ENCODE measurements at places on chromosomes 4 and X.
A peak's percentile ranks its signal among the peaks of the same experiment; 100 is the strongest.

DNA sequence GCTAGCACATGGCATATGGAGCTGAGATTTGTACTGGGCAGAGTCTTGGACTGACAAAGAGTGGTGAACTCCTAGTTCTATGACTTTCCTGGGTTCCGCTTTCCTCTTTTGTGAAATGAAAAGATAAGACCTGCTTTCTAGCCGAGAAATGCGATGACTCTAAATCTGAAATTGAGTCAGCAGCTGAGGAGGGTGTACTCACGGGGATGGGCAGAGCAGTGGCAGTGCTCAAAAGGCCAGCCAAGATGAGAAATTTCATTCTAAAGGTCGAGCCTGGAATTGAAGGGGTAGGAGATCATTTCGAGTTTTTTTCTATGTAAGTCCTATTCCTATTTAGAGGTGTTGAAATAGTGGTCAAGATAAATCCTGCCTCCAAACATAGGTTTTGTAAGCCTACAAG is 47.0 kb downstream of the NUDT9 start:
- DNase-seq, result no peak

DNA sequence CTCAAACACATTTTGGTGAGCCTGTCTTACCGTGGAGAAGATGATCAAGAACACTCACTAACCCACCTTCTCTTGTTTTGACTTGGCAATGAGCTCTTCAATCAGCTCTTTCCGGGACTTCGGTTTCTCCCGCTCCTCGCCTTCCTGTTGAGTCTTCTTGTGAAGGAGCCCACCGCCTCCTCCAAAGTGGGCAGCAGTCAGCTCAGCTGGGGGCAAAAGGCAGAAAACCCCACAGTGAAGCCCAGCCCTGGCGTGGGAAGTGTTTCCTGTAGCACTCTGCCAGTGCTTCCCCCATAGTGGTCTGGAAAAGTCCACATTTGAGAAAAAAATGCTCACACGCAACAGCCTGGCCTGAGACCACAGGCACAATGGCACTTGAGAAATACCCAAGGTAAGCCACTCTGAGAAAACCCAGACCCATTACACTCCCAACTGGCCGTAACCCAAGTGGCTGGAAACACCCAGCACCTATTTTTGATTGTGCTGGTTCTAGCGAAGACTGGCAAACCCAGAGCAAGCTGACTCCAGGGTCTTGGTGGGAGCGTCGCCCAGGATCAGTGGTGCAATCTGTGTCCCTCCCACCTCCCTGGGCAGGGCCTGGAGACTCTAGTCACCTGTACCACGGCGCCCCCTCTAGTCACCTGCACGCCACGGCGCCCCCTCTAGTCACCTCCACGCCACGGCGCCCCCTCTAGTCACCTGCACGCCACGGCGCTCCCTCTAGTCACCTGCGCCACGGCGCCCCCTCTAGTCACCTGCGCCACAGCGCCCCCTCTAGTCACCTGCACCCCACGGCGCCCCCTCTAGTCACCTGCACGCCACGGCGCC is 8.6 kb downstream of the NOP14 start:
- no peak for DNase-seq

DNA sequence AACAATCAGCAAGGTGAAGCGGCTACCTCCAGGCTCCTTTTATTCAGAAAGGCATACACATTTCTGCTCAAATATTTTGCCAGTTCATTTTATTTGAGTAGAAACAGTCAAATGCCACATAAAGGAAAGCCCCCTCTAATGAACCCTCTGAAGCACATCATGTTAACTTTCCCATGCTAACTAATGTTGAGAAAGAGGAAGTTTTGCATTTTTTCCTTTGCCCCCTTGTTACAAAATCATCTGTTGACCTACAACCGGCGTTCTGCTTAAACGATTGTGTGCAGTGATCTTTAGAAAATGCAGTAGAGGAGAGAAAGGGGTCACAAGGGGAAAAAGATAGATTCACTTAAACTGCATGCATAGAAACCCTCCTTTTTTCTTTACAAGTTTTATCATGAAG is 25.2 kb upstream of the ATXN3L start:
- no peak for DNase-seq

DNA sequence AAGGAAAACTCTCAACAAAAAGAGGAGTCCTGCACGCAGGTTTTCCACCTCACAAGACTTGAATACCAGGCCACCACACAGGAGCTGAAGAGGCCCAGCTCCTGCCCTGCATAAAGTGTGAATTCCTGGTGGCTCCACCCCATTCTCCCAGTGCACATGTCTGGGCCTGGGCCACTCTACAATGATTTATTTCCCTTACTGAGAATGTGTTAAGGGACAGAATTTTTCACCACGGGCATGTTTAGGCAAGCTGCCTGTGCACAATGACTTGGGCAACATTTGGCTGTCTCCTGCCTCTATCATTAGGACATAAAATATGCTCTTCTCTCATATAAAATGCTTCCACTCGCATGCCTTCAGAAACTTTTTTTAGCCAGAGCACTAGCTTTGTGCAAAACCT is 197.1 kb downstream of the SLC7A11 start:
- peak; percentile 27 for DNase-seq

DNA sequence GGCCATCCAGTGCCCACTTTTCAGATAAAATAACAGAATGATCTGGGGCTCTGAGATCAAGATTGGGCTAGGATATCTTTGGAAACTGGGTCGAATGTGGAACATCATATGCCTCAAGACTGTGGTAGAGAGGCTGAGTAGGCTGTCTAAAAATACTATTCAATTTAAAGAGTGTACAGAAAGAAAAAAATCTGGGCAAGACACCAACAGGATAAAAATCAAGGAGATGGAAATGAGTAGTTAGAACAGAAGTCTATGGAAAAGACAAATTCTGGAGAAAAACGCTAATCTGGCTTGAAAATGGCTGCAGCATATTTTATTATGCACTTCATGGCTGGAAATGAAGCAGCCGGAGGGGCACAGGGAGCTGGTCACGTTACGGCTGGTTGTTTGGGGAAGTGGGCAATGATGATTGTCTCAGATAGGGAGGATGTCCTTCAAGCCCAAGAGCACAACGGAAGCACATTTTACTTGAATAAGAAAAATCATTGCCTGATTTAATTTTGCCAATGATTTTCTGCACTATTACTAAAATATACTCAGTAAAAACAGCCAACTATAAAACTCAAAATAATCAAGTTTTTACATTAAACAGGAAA is 27.1 kb upstream of the MAPK10 start:
- no peak for DNase-seq

GRCh38 chr4:133637161-133637560 is 488.1 kb downstream of the PCDH10 start:
- no peak for DNase-seq

DNA sequence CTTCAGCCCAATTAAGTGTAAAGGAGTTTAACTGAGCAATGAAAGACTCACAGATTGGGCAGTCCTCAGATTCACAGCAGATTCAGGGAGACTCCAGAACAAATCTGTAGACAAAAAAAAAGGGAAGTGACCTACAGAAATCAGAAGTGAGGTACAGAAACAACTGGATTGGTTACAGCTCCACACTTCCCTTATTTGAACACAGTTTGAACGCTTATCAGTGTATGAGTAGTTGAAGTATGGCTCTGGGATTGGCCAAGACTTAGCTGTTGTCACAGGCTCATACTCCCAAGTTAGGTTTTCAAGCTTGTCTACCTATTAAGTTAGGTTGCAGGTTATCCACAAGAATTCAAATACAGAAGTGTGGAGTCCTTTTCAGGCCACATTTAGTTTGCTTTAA is 112.4 kb upstream of the ELOVL6 start:
- DNase-seq, result no peak

- no peak for DNase-seq
These were observed 57.2 kb downstream of the SCML2 start for GRCh38 chrX:18297251-18297650.

DNA sequence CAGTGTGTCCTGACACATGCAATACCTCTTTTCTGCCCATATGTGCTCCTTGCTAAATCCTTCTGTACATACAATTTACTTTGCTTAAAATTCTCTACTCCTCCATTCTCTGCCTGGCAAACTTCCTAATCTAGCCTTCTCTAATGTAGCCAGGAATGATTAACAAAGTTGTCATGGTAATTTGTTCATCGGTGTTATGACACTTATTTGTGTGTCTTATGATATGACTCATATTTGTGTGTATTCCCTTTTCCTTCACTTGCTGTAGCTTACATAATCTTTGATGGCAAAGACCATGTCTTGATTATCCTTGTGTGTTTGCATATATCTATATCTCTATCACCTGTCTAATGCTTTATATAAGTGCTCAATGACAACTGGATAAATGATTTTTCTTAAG is 133.3 kb downstream of the COL25A1 start:
- DNase-seq, result no peak

DNA sequence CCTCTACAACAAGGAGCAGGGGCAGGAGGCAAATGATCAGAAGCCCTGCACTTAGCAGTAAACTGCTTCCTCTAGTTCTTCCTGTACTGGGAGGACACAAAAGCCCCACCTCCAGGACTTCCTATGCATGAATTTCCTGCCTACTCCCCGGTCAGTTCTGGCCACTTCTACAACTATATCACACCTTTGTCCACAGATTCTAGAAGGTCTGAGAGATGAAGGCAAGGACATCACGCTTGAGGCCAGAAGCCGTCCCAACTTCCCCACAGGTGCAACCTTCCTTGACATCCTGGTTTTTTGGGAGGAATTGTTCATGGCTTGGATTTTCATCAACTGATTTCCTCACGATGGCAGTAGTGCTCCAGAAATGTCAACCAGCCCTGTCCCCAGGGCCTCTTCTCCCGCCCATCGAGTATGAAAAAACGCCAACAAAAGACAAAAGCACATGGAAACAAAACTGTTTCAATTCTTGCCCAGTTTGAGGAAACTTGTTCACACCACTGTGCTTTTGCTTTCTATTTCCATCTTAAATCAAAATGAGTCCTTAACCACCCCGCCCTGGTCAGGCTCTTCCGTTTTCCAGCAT is 206.5 kb upstream of the STK26 start:
- DNase-seq, result no peak

- DNase-seq, result peak; percentile 29
These were observed 5.2 kb downstream of the MAP9 start for GRCh38 chr4:155371432-155372043.

GRCh38 chr4:150909116-150909515 is 106.0 kb downstream of the LRBA start:
- no peak for DNase-seq

GRCh38 chrX:30627818-30628652 is 25.2 kb upstream of the GK start:
- no peak for DNase-seq

DNA sequence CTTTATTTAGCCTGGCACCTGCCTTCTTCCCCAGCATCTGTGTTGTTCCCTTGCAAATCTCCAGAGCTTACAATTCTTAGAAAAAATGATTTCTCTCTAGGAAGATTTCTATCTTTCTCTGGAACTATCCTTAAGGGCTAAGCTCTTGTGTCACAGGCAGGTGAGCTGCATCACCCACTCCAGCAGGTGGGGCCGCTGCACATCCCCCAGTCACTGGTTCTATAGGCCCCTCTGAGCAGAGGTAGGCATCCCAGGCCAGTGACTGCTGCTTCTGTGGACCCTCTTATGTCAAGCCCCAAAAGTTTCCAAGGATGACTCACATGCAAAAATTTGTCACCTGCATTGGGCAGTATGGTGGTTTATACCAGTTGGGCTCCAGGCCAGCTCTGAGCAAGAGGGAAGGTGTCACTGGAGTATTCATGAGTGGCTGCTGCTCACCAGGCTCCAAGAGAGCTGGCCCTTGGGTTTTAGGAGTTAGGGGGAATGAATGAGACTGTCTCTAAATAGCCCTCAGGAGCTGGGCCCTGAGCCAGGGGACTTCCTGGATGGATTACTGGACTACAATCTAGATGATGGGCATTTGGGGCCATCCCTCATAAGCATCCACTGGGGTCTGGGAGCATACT is 208.1 kb upstream of the EOLA2 start:
- no peak for DNase-seq

DNA sequence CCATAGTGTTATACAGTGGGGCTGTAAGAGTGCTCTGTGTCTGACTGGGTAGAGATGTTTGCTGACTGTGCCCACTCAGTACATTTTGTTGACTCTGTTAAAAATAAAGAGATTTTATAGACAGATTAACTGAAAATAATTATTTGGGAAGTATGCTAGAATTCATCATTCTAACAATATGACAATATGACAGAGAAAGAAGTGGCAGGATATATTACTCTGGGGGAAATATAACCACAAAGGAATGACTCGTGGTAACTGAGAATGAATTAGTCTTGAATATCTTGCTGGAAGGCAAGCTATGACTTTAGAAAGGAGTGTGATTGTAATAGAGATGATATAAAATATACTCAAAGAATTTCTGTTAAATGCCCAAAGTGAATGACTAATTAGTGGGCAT is 46.8 kb downstream of the TMEM165 start:
- no peak for DNase-seq

DNA sequence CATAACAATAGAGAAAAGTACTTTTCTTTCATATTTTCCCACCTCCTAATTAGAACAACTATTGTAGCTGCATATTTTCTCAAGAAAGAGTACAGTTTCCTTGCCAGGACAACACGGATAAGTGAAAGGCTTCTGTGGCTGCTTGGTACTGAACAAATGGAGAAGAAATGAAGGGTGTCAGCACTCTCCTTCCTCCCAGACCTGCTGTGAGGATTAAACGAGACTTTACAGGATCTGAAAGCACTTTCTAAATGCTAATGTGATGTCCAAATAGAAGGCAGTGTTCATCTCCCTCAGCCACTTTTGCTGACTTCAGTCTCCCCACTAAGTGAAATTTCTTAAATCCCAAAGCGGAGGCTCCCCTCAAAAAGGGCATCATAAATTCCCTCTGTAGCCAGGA is 13.9 kb downstream of the NIPAL1 start:
- DNase-seq, result no peak

DNA sequence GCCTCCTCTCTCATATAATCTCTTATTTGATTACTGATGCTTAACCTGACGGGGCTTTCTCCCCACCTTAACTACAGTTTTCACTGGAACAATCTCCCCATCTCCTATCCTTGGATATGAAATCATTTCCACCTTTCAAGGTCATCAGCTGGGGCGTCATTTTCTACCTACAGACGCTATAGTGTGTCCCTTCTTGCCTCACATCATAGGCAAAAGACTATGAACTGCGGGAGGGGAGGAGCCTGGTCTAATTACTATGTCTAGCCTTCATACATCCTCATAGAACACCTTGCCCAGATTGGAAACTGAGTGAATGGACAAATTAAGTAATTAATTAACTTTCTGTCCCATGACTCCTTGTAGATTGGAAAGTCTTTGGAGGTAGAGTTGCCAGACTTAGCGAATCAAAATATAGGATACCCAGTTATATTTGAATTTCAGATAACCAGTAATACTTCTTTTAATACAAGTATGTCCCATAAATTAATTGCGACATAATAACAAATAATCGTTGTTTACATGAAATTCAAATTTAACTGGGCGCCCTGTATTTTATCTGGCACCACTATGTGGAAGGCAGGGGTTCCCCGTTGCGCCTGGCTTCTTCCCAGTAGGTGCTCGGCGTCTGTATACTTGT is 752 bp upstream of the ATP6AP2 start:
- DNase-seq, result no peak

- DNase-seq, result no peak
These were observed 6.0 kb upstream of the IDS start for GRCh38 chrX:149511081-149511480.

- DNase-seq, result no peak
These were observed 272.1 kb downstream of the RPA4 start for GRCh38 chrX:97155816-97156215.

GRCh38 chr4:8558080-8558960 is 21.9 kb upstream of the GPR78 start:
- DNase-seq, result no peak
